ENCODE measurements at places on chromosomes 5 and 9.

DNA sequence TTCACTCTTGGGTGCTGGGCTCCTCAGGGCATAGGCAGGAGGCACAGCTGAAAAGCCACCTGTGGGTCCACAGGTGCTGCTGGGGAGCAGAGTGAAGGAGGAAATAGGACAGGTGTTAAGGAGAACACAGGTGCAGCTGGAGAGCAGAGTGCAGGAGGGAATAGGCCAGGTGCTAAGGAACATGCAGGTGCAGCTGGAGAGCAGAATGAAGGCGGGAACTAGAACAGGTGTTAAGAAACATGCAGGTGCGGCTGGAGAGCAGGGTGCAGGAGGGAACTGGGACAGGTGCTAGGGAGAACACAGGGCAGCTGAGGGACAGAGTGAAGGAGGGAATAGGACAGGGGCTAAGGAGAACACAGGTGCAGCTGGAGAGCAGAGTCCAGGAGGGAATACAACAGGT lies 43.8 kb upstream of the PLEKHG4B start:
- DNase-seq, result no peak

- no peak for DNase-seq
Observed at GRCh38 chr9:129362287-129363000, 184.4 kb upstream of the IER5L start.

DNA sequence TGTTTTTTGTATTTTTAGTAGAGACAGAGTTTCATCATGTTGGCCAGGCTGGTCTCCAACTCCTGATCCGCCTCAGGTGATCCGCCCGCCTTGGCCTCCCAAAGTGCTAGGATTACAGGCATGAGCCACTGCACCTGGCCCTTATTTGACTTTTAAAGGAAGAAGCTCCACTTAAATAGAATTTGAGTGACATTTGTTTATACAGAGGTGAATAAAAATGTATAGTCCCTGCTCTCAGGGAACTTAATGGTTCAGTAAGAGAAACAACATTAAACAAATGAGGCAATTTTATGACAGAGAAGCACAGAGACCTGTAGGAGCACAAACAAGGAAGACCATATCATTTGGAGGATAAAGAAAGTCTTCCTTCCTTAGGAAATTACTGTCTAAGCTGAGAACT lies 65.7 kb downstream of the C9orf152 start:
- DNase-seq, result no peak

DNA sequence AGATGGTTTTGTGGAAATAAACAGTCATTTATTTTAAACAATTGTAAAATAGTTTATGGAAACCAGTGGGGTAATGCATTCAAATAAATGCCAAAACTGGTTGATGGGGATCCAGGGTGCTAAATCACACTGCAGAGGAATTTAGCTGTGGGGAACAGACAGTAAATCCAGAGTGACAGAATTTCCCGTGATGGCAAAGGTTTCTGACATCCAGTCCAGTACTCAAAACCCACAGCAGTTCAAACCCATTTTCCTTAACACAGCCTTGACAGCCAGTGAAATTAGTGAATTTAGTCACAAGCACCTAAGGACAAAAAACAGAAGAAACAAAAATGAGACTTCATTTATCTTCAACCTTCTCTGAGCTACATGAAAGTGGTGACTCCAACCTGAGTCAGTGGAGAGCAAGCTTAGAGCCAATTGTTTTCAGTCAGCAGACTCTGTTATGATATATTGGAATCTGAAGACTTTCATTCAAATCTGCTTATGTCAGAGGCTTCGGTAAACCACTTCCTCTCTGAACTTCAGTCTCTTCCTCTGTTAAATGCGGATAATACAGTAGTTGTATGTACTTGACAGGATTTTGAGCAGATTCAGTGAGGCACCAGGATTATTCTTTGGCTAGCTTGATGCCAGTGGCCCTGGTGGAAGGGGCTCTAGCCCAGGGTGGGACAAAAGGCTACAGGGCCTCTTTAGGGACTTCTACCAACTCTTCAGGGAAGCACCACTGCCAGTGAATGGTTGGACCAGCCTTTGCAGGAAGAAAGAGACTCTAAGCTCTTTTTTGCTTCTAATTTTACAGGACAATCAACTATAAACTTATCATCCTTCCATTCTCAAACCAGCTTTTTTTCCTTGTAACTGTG lies 185.3 kb downstream of the MAPKAP1 start:
- no peak for DNase-seq

DNA sequence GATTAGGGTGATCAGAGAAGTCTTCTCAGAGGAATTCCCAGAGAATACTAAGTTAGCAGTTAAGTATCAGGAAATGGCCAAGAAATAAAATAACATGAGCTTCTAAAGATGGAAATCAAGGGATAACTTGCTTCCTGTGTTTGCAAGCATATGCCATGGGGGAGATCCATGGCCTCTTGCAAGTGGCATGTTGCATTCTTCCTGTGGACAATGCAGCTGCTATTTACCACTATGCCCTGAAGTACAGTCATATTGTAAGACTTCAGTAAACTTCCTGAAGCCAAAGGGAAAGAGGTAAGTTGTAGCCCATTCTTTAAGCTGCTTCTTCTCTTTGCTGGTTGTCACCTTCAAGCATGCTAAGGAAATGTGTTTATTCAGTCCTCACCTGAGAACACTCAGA lies 154.7 kb upstream of the RUSC2 start:
- DNase-seq, result no peak

GRCh38 chr9:91714020-91714806 lies 235.8 kb downstream of the ROR2 start:
- no peak for DNase-seq

GRCh38 chr9:121784731-121785411 lies 133.4 kb downstream of the DAB2IP start:
- no peak for DNase-seq

GRCh38 chr9:116765011-116765410 lies 77.9 kb downstream of the TRIM32 start:
- no peak for DNase-seq

DNA sequence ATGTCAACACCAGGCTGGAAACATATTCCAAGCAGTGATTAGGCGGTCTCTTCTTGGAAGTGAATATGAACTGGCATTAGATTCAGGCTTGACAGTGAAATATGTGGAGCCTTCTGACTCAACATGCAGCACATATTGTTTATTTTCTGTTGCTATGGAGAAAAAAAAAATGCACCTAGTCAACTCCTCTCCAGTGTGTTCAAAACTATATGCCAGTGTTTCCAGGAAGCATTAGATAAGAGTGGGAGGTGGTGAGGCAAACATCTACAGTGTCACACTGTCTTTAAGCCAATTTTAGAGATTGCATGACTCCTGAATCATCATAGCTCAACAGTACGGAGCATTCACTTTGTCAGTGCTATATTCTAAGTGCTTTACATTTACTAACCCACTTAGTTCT lies 117.9 kb downstream of the HCN1 start:
- no peak for DNase-seq

DNA sequence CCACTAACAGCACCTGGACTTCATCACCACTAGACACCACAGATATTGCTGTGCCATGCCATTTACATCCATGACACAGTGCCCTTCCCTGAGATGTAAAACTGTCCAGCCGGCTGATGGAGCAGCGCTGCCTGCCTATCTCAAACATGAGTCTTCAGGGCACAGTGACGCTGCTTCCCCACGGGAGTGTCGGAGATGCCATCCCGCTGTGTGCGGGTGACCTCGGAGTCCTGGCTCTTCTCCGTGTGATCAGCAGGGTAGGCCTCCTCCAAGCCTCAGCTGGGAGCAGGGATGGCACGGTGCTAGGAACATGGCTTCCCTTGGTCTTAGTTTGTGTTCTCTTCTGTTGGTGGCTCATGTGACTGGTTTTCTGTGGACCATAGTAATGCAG lies 130.3 kb upstream of the FAM120A start:
- no peak for DNase-seq

GRCh38 chr5:180126716-180127681 lies 55.4 kb upstream of the RNF130 start:
- peak; percentile 6 for DNase-seq

GRCh38 chr5:18102733-18103132 lies 468.5 kb downstream of the TAF11L14 start:
- no peak for DNase-seq

- no peak for DNase-seq
Observed at GRCh38 chr9:123753016-123753415, 176.9 kb downstream of the DENND1A start.

- DNase-seq, result peak; percentile 8
Observed at GRCh38 chr9:129006328-129007034, 21.6 kb downstream of the SH3GLB2 start.

DNA sequence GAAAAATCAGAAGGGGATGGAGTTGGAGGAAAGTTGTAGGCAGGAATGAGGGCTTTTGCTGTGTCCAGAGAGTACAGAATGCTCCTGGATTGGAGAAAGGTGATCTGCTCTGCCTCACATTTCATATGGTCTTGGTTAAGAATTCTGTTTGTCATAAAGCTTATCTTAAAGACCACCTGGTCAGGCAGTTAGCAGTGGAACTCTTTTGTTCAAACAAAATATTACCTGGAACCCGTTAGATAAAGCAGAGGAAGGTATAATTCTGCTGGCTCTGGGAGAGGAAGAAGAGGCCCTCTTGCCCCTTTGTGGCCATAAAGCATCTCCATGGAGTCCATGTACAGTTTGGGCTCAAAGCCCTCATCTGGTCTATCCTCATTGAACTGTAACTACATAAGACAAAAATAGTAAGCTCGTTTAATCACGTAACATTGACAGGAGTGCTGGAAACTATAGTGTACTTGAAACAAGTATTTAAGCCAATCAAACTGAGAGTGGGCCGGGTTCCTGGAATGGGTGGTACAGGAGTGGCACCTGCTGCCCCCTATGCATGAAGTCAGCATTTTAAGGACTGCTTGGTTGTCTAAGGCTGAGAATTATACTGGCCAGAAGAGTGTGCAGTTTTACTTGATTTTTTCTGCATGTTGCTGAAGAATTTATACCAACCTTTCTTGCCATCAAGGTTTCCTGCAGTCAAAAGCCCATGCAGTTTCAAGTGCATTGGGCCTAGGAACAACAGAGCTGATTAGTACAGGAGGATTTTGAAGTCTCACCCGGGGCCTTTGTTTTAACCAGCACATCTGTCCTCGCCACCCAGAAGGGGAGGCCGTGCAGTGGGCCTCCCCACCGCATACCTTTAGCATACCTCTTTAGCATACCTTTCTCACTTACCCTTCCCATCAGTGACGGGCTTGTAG lies 39.9 kb downstream of the STXBP1 start:
- no peak for DNase-seq

GRCh38 chr5:74957906-74958305 lies 91.7 kb upstream of the FAM169A start:
- no peak for DNase-seq

DNA sequence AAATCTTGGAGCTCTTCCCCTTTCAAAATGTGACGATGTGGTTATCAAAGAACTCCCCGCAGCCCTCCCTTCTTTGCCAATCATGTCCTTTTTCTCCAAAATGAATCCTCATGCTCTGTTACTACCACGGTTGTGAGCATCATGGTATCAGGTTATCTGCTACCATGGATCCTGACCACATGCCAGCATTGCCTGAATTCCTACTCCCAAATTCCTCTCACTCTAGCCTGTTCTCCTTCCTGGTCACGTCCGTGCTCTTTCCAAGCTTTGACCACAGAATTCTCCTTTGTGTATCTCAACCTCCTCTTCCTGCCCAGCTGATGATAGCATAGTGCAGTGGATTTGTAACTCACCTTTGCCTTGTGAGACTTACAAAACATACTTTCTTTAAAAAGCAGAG lies 59.5 kb upstream of the FBXL7 start:
- no peak for DNase-seq

- DNase-seq, result no peak
Observed at GRCh38 chr9:88645172-88645878, 110.3 kb downstream of the NXNL2 start.
